ENCODE measurements at places on chromosomes 13 and 19. TPM values are rescaled to one million over a fixed set of nuclear protein-coding genes. Genes with fewer than 3 reads are reported as not detected.

GRCh38 chr13:48961379-48961778 lies 14.3 kb upstream of the FNDC3A start:
- DNase-seq = no peak

The SPTBN4 gene
- total RNA-seq = 6.6 TPM

GRCh38 chr13:35694549-35695447 lies 218.3 kb upstream of the MAB21L1 start:
- DNase-seq = no peak

DNA sequence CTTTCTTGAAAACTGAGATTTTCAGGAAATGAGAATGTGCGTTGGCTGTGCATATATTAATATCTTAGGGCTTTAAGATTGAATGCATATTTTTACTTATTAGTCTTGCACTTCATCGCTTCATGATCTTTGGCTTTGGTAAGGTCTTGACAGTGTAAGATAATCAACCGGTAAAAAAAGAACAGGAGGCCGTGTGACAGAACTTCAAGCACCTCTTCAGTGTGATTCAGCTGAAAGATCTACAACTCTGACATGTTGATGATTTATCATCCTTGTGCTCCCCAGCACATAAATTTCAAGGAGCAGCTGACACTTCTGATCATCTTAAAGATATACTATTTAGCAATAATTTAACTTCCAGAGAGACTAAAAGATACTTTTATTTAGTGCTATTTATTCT lies 195.1 kb downstream of the HS6ST3 start:
- no peak for DNase-seq

GRCh38 chr13:98619556-98619955 lies 42.6 kb upstream of the STK24 start:
- DNase-seq = no peak

- DNase-seq = no peak
Observed at GRCh38 chr19:36051637-36052036, 2.4 kb downstream of the THAP8 start.

DNA sequence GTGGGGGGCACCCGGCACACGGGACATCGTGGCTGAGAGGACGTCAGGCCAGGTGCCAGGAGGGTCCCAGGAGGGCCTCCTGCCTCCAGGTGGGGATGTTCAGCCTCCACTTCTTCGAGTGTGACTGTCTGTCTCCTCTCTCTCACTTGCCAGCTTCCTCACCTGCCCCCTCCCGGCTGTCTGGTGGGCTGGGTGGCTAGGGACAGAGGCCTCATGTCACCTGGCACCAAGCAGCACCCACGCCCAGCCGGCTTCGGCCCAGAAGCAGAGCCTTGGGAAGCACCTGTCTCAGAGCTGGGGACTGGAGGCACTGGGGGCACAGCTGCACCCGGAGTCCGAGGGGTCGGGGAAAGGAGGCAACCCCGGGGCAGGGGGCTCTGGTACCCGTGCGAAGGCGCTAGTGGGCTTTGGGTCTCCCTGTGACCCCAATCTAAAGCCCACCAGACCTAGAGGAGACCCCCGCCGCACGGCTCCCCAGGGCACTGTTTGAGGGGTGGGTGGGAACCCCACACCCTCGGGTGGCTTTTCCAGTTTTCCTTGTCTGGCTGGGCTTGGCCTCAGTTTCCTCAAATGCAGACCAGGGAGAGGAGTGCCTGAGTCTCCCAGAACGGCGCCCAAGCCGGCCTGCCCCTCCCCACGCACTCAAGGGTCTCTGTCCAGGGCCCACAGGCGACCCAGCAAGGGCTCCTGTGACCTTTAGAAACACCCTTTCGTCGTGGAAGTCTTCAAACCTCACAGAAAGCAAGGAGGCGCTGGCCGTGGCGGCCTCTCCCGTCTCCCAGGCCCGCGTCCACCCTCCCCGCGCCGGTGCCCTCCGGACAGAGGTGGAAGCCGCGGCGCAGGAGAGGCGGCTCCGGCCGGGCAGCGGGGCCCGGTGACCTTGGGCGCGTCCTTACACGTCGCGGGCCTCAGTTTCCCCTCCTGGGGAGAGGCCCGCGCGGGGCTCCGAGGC lies 664 bp upstream of the HCN2 start:
- DNase-seq = no peak

DNA sequence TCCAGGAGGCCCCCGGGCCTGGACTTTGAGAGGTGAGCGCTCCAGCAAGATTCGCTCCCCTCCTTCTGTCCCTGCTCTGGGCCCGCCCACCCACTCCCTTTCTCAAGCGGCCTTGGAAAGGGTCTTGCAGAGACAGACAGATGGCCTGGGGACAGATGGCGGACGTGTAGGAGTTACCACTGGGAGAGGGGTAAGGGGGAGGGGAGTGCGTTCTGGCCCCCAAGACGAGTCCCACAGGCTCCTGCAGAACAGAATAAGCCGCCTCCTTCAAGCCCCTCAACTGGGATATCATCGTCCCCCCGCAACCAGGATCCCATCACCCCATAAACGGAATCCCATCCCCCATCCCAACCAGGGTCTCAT lies 3.6 kb upstream of the TNFAIP8L1 start:
- DNase-seq = no peak

DNA sequence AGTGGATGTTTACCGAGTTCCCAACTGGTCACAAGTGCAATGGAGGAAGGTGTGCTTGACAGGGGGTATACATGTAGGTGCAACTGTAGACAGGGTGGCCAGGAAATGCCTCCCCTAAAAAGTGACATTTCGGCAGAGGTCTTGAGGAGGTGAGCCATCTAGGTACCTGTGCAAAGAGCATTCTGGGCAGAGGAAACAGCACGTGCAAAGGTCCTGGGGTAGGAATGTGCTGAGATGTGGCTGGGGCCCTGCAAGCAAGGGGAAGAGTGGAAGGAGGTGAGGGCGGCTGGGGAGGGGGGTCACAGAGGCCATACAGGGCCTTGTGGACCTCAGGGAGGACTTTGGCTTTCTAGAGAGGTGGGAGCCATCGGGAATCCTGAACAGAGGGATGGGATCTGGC lies 8.1 kb downstream of the ADGRL1 start:
- no peak for DNase-seq

DNA sequence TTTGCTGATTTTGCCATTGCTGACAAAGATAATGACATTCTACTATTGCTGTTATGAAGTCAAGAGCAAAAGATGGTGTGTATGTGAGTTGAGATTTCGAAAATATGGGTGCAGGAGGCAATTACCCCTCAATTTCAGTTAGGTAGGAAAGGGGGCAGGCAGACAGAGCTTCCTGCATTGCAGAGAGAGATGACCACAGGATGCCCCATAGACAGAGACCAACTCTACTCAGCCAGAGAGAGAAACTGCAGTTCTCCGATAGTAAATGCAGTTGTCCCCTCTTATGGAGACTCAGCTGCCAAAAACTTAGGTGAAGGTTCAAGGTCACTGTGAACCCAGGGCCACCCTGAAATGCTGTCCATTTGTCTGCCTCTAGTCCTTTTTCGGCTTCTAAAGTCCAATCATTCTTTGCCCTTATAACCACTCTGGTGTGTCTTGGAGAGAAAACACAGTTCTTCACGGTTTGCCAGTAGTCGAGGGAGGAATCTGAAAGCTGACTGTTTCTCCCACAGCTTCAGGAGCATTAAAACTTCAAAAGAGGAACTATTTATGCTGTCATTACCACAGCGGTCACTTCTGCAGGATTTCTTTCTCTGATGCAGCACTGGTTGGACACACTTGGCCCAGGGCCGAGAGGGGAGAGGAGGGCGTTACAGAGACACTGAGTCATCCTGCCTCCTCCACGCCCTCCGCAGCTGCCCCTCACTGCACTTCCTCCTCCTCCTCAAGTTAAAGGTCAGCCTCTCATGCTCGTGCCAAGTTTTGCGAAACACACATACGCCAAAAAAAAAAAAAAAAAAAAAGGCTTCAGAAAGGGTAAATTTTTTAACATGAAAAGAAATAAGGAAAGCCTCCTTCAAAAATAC lies 264.3 kb downstream of the FOXO1 start:
- peak; percentile 97 for DNase-seq

The PLK5 gene
- not detected for total RNA-seq

DNA sequence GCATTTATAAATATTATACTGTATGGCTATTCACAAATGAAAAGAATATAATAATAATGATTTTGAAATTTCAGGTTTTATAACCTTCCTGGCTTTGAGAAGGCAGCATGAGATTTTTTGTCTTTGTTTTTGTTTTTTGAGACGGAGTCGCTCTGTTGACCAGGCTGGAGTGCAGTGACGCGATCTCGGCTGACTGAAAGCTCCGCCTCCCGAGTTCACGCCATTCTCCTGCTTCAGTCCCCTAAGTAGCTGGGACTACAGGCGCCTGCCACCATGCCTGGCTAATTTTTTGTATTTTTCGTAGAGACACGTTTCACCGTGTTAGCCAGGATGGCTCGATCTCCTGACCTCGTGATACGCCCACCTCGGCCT lies 64.1 kb downstream of the ZNF429 start:
- DNase-seq = peak; percentile 60

GRCh38 chr19:28235606-28236125 lies 977.3 kb downstream of the UQCRFS1 start:
- DNase-seq = no peak

GRCh38 chr19:17385878-17386611 lies 8.0 kb downstream of the CCDC194 start:
- DNase-seq = peak; percentile 51

GRCh38 chr13:76164290-76164689 lies 528.2 kb downstream of the LMO7 start:
- DNase-seq = no peak

DNA sequence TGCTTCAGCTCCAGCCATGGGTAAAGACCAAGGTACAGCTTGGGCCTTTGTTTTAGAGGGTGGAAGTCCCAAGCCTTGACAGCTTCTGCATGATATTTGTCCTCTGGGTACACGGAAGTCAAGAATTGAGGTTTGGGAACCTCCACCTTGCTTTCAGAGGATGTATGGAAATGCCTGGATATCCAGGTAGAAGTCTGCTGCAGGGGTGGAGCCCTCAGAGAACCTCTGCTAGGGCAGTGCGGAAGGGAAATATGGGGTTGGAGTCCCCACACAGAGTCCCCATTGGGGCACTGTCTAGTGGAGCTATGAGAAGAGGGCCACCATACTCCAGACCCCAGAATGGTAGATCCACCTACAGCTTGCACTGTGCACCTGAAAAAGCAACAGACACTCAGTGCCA lies 23.0 kb upstream of the MYO16 start:
- no peak for DNase-seq

GRCh38 chr19:30596813-30597399 lies 224.7 kb downstream of the ZNF536 start:
- no peak for DNase-seq

DNA sequence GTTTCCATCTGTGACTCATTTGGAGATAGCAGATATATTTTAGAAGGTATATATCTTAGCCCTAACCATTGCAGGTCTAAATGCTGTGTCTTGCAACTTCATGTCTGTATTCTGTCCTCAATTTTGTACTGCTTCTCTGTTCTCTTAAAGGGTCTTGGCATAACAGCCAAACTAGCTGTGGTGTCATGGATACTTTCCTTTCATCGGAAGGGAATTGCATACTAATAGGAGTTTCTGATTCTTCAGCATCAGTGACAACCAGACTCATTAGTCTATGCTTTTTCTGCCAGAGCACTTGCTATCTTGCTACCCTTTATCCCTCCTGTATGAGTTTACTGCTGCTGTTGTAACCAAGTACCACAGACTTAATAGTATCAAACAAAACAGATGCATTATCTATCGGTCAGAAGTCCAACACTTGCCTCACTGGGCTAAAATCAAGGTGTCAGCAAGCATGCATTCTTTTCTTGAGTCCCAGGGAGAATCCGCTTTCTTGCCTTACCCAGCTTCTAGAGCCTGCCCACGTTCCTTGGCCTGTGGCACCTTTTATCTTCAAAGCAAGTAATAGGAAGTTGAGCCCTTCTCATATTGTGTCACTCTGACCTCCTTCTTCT lies 253.1 kb downstream of the HS6ST3 start:
- no peak for DNase-seq

DNA sequence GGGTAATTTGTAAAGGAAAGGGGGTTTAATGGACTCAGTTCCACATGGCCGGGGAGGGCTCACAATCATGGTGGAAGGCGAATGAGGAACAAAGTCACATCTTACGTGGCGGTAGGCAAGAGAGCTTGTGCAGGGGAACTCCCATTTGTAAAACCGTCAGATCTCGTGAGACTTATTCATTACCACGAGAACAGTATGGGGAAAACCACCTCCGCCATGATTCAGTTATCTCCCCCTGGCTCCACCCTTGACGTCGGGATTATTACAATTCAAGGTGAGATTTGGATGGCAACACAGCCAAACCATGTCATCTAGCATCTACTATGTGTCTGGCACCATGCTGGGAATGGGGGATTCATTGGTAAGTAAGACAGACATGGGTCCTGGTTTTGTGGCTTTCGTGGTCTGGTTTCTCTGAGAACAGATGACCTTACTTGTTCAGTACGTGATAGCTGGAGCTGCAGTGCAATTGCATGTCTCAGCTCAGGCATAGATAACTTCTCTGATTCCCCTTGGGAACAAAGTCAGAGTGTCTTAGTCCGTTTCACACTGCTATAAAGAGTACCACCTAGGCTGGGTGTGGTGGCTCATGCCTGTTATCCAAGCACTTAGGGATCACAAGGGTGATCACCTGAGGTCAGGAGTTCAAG lies 8.3 kb downstream of the ZNF554 start:
- DNase-seq = no peak

DNA sequence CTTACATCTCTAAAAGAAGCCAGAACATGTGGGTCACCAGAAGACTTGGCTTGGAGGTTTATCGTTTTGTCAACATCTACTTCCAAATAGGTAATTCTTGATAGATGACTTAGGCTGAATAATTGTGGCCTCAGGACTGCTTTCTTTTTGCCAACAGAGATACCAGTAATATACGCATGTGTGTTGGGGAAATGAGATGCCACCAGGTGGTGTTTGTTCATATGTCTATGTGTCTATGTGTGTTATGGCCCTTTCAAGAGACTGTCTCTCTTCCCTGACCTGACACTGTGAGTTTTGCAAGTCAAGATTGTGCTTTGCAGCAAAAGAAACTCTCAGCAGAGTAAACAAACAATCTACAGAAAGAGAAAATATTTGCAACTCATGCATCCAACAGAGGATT lies 31.6 kb upstream of the METTL21C start:
- DNase-seq = no peak

- no peak for DNase-seq
Observed at GRCh38 chr13:22074403-22074802, 403.5 kb downstream of the FGF9 start.

The GADD45GIP1 gene
- total RNA-seq = 17.7 TPM

- no peak for DNase-seq
Observed at GRCh38 chr19:45469945-45470761, 2.4 kb downstream of the FOSB start.

The FCER2 gene
- not detected for total RNA-seq

- DNase-seq = peak; percentile 43
Observed at GRCh38 chr13:25232937-25233515, 54.3 kb downstream of the MTMR6 start.
